Astrocyte of the hippocampus (primary cell): ENCODE measurements at places on chromosomes 7 and 10.
A peak's percentile ranks its signal among the peaks of the same experiment; 100 is the strongest.

GRCh38 chr7:116952635-116953371 lies 498 bp upstream of the ST7 start:
- DNase-seq = no peak

DNA sequence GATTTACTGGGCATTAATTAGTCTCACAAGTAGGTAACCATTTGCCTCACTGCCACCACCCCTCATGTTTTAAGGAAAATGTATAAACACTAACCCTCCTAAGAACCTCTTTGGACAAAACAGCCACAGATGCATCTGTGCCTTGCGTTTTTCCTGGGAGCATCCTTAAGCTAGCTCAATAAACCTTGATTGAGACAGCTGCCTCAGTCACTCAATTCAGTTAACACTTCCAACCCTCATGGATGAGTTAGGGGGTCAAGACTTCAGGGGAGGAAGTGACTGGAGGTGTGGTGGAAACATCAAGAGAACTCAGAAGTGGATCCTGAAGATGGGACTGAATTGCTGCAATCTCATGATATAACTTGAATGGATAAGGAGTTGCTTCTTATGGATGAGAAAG lies 31.5 kb downstream of the CUL2 start:
- DNase-seq = no peak

DNA sequence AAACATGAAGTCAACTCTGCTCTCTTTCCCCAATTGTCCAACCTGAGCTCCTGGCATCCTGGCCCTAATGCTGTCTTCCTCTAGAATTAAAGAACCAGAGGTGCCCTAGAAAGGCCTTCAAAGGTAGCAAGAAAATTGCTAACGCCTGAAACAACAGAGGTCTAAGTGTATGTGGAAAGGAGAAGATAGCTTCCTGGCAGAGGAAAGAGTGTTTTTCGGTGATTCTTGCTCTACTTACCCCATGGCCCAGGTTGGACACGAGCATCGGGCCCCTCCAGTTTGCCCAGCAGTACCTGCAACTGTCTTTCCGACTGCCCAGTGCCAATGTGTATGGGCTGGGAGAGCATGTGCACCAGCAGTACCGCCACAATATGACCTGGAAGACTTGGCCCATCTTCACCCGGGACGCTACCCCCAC lies 22.2 kb downstream of the MGAM2 start:
- DNase-seq = no peak

DNA sequence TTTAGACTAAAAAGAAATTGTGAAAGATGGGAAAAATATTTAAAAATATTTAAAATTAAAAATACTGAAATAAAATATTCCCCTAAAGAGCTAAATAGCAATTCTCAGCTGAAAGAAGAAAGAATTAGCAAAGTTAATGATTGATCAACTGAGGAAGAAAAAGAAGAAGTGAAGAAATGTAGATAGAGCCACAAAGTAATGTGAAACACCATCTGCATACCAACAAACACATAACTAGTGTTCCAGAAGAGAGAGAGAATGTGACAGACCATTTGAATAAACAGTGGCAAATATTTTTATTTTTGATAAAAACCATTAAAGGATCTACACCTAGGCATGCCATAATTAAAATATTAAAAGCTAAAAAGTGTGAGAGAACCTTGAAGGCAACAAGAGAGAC lies 784.5 kb upstream of the ZWINT start:
- DNase-seq = no peak

GRCh38 chr7:133431134-133431724 lies 178.4 kb downstream of the EXOC4 start:
- no peak for DNase-seq

GRCh38 chr10:58932126-58932525 lies 244.3 kb upstream of the PHYHIPL start:
- peak; percentile 48 for DNase-seq

GRCh38 chr10:35127289-35127891 lies 744 bp downstream of the CREM start:
- peak; percentile 82 for DNase-seq

DNA sequence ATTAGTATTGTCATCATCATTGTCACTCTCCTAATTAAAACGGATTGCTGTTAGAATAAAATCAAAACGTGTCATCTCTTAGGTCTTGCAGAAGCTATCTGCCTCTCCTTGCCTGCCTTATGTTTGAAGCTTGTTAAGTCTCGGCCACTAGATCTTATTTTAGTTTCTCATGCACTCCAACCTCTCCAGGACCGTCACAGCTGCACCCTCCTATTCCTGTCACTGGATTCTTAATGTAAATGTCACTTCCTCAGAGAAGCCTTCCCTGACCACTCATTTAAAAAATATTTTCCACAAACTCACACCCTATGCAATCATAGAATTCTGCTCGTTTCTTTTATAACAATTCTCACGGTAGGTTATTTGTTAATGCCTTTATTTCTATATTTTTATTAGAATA lies 103.9 kb upstream of the DKK1 start:
- no peak for DNase-seq

DNA sequence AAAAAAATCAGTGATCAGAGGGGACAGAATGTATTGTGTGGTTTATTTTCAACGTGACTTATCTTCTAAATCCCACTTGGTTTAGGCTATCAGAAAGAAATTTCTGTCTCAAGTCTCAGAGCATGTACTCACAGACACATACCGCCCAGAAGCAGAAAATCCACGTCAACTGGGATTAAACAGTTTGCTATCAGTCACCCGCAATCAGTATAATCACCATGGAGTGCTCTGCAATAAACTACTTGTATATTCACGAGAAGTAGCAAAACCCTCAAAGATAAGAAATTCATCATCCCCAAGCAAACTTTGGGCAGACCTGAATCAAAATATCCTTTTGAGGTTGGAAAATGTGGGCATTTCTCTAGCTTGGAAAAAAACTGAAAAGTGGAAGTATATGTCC lies 259.1 kb downstream of the FGFR2 start:
- no peak for DNase-seq

DNA sequence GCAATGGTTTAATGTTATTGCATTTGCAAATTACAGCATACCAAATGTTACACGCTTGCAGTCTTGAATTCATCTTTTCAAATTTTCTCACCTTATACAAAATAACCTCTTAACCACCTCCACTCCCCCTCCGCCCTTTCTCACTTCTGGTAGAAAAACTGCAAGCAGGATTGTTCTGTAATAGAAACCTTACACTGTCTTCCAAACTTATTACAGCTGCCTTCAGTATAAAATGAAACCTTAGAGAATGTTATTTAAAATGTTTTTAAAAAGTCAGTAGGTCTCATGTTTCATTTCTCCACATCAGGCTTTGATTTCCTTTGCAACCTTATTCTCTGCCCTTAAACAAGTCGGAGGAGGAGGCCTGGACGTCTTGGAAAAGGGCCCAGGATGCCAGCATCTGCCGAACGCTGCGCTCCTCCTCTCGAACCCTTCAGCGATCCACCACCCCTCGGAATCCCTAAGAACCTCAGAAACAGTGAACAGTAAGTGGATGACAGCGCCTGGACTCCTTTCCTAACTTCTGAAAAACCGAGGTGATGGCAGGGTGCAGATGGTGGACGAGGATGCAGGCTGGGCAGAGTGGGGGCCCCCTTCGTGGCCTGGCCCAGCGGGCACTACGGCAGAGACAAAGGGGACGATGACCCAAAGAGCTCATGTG lies 74.0 kb downstream of the FGFR2 start:
- DNase-seq = no peak

GRCh38 chr7:18607025-18607424 lies 111.5 kb downstream of the HDAC9 start:
- peak; percentile 34 for DNase-seq

- DNase-seq = no peak
Measured at GRCh38 chr10:47294501-47294900, 5.5 kb upstream of the GDF10 start.

- DNase-seq = peak; percentile 65
Measured at GRCh38 chr10:44313761-44314165, 71.1 kb downstream of the CXCL12 start.

DNA sequence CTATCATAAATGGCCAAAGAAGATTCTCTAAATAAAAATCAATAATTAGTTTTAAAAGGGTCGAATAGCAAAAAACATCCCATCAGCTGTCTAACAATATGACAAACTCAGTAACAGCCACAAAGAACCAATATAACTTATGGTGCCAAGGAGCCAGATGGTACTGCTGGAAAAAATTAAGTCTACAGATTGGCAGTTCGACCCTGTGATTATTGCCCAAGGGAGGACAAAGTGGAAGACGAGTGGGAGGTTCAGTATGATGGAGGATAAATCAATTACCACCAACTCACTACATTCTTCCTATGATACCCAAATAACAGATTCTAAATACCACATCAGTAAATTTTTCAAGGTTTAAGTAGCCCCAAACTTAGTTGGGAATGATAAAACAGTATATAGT lies 49.0 kb downstream of the SKAP2 start:
- no peak for DNase-seq

- DNase-seq = peak; percentile 29
Measured at GRCh38 chr10:29951441-29951931, 107.9 kb downstream of the JCAD start.

DNA sequence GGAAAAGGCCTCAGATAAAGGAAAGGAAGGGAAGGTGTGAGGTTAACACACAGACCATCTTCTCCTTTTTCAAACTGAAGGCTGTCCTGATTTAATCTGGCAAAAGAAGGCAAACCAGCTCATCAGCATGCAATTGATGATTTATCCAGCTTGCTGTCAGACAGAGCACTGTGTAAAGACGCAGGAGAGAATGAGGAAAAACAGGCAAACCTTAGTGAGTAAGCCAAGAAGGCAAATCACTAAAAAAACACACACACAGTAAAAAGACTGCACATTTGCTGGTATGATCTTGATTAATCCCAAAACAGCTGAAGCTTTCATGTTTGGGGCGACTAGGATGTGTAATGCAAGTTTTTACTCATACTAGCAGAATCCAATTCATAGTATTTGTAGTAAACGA lies 65.8 kb upstream of the SKAP2 start:
- DNase-seq = no peak

- DNase-seq = peak; percentile 89
Measured at GRCh38 chr10:788796-789748, 99.6 kb upstream of the DIP2C start.

GRCh38 chr7:152351168-152351567 lies 84.6 kb downstream of the KMT2C start:
- DNase-seq = no peak

GRCh38 chr10:113228530-113228929 lies 278.5 kb downstream of the TCF7L2 start:
- DNase-seq = peak; percentile 85

DNA sequence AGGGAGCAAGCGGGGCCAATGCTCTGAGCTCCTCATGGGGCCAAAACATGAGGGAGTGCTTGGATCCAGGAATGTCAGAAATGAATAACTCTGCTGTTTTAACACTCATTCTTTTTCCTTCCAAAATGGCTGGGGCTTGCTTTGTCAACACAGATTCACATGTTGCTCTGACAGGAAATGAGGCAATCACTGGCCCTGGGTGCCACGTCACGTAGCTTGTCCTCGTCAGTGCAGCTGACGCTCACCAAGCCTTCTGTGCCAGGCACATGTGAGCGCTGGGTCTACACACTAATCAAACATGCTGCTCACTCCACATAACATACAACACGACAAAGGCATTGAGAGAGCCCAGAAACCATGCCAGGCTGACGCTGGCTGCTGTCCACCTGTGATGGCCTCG lies 198.9 kb downstream of the WDR37 start:
- DNase-seq = no peak

DNA sequence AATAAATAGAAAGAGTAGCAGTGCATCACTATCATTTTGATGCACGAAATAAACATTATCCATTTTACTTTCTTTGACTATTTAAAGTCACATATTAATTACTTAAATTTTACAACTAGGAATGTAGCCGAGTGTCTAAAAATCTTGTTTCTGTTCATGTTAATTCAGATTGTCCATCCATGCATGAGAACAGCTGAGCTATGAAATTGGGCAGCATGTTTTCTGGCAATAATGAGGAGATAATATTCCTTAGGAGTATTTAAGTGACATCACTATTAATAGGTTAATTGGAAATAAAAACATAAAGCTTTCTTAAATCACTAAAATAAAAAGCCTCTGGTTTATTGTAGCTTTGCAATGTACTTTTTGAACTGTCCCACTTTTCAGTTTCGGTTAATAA lies 293.8 kb downstream of the PHTF2 start:
- no peak for DNase-seq

DNA sequence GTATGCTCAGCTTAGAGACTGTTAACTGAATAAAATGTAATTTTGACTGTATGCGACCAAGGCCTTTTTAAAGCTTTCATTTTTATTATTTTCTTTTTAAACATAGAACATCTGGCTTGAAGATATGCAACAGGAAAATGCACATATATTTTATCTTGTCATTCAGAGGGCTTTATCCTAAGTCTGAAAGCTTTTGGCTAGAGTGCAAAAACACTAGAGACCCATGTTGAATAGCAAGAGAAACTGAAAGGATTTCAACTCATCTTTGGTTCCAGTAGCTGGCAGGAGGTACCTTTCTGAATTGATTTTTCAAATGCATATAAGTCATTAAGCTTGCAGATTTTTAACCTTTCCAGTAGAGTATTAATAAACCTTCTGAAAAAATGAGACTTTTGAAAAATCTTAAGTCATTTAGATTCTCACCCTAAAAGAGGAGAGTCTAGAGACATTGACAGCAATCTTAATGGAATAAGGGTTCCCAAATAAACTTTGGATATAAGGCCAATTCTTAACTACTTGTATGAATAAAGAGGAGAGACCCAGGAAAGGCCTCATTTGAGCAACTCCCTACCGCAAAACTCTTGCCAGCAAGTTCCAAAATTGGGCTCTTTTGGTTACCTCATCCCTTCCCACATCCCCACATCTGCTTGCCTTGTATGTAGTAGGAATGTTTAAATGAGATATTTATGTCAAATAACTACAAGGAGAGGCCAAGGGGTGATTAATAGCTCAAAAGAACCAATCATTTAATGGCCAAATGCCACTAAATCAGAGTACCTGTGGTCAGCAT lies 454.4 kb downstream of the HTR7 start:
- DNase-seq = no peak

GRCh38 chr7:112763996-112764395 lies 26.2 kb downstream of the TMEM168 start:
- DNase-seq = no peak

DNA sequence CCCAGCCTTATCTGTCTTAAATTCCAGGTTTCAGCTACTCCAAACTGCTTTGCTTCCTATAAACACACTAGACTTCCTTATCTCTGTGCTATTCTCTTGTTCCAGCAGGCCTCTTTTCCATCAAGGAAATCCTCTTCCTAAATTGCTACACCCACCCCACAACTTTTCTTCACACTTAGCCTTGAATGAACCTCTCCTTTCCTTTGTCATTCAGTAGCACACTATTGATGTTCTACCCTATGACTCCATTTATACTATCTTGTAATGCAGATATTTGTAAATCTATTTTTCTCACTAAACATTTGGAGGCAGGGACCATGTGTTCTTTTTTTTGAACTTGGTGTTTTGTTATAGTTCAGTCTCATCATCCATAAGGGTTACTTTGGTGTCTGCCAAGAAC lies 3.7 kb downstream of the SLC16A9 start:
- no peak for DNase-seq

DNA sequence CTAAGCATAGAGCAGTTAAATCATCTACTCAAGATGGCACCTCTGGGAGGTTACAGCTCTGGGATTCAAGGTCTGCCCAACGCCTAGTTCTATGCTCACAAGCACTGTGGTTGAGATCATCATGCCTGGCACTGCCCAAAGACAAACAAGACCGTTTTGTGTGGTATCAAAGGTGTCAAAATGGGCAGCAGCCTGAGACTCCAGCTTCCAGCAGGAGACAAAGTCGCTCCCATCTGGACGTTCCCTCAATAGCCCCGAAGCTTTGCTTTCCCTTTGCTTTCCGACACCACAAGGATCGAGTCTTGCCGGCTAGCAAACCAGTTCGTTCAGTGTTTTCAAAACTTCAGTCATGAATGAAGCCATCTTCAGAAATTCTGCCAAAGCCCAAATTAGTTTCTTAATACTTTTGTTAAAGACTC lies 5.1 kb downstream of the HABP2 start:
- DNase-seq = no peak
